ENCODE measurements at places on chromosomes 7 and 10.

DNA sequence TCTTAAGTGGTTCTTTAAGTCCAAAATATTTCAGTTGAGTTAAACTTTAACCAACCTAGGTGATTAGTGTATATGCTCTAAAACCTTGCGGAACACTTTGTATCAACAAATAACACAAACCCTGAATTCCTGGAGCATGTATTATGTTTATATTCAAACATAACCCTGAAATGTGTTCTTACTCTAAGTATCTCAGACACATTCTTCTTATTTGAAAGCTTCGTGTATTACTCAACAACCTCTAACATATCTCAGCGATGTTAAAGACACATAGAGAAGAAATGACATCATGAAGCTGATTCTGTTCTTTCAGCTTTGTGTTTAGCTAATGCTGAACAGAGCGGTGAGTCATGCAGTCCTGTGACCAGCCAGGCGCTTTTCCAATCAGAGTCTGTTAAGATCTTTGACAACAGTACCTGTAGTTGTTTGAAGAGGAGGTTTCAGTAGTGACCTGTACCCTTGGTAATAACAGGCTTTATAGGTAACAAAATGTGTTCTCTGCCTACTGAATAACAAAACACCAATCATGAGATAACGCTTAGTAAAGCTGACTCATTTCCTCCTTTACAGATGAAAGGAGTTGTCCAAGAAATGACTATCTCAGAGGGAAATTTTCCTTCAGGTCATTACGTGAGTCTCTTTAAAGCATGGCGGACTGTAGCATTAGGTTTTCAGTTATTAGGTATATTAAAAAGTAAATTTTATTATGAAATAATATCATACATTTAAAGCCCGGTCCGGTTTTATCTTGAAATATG is 67.3 kb upstream of the KLF6 start:
- no peak for DNase-seq

- DNase-seq = no peak
These were observed 5.8 kb upstream of the POLM start for GRCh38 chr7:44087911-44088838.

GRCh38 chr7:132666774-132667172 is 90.5 kb upstream of the PLXNA4 start:
- no peak for DNase-seq

- no peak for DNase-seq
These were observed 354.0 kb downstream of the ARL4A start for GRCh38 chr7:13041368-13041988.

Data from GM12892 (cell line).